ENCODE measurements at places on chromosomes 16 and 17.
A peak's percentile ranks its signal among the peaks of the same experiment; 100 is the strongest.

GRCh38 chr17:6327007-6327406 lies 107.9 kb downstream of the AIPL1 start:
- no peak for DNase-seq

DNA sequence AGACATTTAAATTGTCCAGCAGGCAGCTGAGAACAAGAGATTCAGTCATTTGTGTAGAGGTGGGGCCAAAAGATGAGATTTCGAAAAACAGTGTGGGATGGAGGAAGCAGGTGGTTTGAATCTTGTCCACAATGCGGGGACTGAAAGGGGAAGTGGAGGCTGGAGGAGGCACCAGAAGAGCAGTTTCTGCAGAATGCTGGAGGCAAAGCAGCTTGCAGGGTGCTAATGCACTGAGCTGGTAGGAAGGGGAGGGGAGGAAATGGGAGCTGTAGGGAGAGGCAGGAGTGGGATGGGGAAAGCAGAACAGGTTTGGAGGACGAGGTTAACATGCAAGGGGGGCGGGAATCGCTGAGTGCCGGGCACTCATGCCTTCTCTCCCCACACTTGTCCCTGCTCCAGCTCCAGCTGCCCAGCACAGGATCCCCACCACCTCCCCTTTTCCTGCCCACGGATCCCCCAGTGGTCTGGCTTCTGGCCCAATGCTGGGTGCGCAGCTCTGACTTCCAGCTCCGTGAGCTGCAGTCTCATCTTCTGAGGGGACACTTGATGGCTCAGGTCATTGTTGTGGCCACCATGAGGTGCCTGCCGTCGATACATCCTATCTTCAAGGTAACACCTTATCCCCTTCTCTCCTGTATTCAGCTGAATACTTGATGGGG lies 9.4 kb downstream of the C17orf100 start:
- DNase-seq = no peak

GRCh38 chr17:57092171-57092570 lies 7.1 kb downstream of the AKAP1 start:
- DNase-seq = no peak

DNA sequence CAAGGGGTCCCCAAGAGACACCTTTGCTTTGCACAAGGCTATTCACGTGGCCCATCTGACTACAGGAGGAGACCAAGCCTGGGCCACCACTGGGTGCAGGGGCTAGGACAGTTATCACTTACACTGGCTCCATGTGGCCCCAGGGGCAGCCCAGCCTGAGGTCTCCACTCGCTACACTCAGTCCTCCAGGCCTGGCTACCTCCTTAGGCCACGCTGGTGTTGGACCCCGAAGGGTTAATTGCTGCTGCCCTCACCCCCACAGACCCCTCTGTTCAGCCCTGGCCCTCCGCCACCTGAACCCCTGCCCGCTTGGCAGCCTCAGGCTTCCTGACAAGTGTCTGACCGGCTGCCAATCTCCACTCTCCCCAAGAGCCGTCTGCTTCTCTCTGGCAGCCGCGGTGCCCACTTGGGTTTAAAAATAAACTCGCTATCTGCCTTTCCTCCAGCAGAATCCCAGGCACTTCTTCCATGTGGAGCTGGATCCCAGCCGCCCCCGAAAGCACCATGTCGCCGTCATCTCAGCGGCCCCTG lies 27.8 kb downstream of the ADAM11 start:
- DNase-seq = no peak

DNA sequence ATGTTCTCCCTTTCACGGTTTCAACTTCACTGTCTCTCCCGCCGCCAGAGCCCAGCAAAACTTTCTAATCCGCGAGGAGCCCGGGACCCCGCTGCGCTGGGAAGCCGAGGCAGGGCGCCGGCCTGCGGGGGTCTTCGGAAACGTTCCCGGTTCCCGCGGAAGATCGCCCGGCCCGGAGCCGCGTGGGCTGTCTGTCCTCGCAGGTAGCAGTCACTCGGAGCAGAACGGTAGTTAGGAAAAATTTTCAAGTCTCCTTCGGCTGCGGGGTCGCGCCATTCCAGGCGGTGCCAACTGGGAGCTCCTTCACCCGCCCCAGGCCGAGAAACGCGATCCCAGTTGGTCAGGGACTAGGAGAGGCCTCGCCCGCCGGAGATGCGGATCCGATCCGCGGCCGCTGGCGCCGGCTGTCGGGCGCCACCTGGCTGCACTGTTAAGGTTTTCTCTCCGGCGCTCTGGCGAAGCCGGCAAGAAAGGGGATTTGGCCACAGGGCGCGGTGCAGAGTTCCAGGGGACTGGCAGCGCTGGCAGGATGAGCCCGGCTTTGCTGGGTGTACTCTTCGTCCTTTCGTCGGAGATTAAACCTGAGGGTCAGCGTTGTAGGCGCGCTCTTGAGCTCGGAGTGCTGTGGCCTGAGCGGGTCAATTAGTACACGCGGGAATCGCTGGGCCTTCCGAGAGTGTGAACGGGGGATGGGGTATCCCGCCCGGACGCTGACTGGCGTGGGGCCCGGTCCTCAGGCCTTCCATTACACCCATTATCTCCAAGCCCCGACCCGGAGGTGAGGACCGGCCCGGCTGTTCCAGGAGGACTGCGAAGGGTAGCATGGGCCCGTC lies 135.4 kb downstream of the KCNJ12 start:
- peak; percentile 73 for DNase-seq

DNA sequence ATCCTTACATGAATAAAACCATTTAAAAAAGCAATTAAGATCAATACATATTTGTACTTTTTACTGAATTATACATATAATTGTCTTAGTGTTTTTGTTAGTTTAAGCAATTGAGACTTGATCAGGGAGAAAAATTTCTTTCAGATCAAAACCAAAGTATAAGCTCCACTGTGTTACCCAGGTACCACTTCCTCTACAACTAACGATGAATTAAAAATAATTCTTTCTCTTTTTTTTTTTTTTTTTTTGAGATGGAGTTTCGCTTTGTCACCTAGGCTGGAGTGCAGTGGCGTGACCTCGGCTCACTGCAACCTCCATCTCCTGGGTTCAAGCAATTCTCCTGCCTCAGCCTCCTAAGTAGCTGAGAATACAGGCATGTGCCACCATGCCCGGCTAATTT lies 6.8 kb downstream of the FBXO47 start:
- DNase-seq = no peak

GRCh38 chr17:29595943-29596774 lies 3.2 kb downstream of the ANKRD13B start:
- no peak for DNase-seq

GRCh38 chr16:58456193-58456592 lies 43.8 kb upstream of the NDRG4 start:
- peak; percentile 90 for DNase-seq

- peak; percentile 55 for DNase-seq
Measured at GRCh38 chr17:63881935-63882601, at the start of gene GH2. GH2 (minus strand) TSS chr17:63881944; CDS start chr17:63881801, 143 bp downstream.

Data from amniotic epithelial cell (primary cell).